ENCODE measurements at places on chromosomes 16 and 17.

- DNase-seq, result no peak
These were observed 8.0 kb downstream of the FBXO31 start for GRCh38 chr16:87375426-87376135.

DNA sequence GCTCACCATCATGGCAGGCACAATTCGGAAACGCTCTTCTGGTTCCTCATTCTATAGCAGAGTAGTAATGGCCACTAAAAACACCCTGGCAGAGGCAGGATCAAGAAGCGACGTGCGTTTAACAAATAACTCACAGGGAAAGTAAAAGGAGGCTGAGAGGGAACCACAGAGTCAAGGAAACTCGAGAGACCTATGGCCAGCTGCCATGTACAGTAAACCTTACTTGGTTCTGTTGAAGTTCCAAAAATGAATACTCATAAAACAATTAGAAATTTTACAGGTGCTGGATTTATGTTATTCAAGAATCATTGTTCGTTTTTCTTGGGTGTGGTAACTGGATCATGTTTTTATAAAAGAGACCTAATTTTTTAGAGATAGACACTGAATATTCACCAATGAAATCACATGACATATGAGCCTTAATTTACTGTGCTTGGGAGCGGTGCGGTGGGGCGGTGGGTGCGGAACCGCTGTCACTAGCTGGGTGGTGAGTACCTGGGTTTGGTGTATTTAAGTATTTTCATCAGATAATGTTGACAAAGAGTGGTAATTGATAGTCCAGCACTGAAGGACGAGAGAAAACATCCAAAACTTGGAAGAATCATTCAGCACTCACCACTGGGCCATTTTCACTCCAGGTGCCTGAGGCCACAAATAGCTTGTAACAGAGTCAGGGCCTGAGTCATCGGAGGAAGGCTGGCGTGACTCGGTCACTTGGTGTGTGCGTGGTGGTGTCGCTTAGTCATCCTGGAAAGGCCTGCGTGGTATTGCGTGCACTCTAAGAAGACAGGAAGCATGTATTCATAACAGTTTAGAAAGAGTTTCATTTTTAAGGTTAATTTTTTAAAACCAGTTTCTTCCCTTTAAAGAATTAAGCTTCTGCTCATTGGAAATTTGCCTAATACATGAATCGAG, 135.4 kb upstream of the CHMP6 start:
- no peak for DNase-seq

DNA sequence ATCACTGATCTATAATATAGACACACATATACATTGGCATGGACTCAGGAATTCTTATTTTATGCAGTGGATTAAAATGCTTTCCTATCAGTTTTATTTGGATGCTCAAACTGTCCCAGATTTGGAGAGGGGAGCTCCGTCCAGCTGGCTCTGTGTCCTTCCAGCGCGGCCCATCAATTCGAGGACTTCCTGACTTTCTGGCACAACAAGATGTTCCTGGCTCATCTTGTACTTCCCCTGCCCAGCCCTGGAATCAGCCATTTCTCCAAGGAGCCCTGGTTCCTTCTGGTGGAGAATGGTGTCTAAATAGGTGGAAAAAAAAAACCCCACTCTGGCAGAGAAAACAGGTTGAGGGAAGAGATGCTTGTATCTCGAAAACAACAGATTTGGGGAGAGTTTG, 94.5 kb downstream of the CRISPLD2 start:
- DNase-seq, result peak; percentile 45

GRCh38 chr16:19210280-19210924, 42.4 kb downstream of the SYT17 start:
- DNase-seq, result no peak

DNA sequence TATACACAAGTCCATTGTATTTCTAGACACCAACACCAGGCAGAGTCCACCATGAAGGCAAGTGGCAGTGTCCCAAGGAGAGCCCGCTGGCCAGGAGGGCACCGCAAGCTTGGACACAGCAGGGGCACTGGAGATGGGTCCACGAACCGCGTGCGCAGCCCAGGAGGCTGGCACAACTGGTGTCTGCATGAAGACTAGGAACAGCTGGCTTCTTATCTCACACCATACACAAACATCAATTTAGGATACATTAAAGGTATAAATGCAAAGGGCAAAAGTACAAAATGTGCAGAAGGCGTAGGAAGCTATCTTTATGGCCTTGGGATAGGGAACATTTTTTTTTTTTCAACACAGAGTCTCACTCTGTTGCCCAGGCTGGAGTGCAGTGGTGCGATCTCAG, 52.4 kb downstream of the ANKRD11 start:
- no peak for DNase-seq

GRCh38 chr16:68636818-68637217, 8.3 kb upstream of the CDH3 start:
- no peak for DNase-seq

GRCh38 chr17:6164996-6165395, 94.8 kb downstream of the WSCD1 start:
- no peak for DNase-seq

- DNase-seq, result no peak
These were observed 36.4 kb downstream of the FOXL1 start for GRCh38 chr16:86614699-86615098.

DNA sequence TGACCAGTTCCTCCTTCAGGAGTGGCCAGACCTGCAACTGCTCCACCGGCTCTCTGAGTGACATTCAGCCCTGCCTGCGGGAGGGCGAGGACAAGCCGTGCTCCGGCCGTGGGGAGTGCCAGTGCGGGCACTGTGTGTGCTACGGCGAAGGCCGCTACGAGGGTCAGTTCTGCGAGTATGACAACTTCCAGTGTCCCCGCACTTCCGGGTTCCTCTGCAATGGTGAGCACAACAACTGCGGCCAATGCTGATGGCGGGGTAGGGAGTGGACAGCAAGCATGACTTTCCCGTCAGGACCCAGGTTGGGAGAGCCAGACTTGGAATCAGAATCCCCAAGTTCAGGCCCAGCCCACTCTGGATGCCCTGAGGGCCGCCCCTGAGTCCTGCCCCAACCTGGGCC, 12.2 kb downstream of the ITGB4 start:
- DNase-seq, result no peak

DNA sequence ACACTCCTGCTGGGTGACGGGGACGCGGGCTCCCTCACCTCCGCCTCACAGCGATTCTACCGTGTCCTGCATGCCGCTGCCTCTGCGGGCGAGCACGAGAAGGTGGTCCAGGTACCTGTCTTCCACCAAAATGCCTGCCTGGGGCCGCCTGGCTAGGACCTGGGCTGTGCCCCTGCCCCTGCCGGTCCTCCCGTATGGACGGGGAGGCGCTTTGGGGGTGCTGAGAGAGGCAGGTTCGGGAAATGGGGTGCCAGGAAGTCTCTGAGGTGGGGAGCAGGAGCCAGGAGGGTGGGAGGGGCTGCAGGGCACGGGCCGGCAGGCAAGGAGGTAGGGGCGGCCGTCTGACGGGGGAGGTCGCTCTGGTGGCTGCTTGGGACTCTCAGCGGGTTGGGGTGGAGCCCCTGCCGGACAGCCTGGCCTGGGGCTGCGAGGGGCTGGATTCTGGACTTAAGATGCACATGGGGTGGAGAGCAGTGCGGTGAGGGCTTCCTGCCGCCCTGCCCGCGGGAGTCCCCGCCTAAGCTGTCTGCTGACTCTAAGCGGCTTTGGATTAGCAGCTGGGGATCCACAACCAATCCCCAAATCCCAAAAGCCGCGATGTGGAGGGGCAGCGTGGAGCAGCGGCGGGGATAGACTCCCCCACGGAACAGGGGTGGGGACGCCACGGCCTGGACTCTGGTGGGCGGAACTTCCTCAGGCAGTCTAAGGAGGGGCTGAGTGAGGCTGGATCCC, 5.8 kb downstream of the CHTF18 start:
- DNase-seq, result no peak

DNA sequence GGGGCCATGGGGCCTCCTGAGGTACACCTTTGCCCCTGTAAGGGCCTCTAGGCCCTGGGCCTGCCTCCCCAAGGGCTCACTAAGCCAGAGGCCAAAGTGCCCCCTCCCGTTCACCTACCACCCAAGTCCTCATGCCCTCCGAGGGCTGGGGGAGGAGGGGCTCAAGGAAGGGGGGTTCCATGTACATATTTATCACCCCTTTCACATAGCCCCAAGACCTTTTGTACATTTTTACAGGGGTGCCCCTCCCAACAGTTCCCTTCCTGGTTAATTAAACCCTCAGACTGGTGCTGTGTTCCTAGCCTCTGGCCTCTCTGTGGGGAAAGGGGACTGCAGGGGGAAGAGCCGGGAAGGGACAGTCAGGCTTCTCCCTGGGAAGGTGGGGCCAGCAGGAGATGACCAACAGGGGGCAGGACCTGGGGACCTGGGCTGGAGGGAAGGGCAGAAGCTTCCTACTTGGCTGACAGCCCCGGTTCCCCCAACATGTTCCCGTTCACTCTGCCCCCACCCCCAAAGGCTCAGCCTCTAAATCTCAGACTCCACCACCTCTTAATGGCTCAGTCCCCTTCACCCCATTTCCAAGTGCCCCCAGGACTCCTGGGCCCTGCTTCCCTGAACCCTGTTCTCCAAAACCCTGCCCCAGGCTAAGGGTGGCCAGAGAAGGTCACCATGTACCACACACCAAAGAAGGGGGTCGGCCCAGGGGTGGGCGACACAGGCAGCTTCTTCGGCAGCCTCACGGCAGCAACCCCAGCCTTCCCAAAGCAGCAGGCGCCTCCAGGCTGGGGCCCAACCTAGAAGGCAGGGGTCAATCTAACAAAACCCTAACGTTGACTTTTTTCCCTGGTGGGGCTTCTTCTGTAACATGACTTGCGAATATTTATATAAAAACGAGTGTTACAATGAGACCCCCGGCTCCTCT, 11.9 kb downstream of the FBRS start:
- DNase-seq, result no peak

DNA sequence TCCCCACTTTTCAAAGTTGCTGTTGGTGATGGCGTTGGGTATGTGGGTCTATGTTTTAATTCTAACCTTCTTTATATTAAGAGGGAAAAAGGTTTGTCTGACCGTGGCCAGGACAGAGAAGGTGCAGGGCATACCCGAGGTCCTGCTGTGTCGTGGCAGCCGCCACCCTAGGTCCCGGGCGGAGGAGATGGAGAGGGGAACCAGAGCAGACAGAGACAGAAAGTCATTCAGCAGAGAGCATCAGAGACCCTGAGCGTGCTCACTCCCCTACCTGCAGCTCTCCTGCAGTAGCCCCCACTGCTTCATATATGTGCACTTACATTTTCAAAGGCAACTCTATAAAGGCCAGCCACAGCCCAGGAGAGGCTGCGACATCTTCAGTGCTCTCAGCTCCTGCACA, 327.2 kb upstream of the TNRC6C start:
- DNase-seq, result no peak

DNA sequence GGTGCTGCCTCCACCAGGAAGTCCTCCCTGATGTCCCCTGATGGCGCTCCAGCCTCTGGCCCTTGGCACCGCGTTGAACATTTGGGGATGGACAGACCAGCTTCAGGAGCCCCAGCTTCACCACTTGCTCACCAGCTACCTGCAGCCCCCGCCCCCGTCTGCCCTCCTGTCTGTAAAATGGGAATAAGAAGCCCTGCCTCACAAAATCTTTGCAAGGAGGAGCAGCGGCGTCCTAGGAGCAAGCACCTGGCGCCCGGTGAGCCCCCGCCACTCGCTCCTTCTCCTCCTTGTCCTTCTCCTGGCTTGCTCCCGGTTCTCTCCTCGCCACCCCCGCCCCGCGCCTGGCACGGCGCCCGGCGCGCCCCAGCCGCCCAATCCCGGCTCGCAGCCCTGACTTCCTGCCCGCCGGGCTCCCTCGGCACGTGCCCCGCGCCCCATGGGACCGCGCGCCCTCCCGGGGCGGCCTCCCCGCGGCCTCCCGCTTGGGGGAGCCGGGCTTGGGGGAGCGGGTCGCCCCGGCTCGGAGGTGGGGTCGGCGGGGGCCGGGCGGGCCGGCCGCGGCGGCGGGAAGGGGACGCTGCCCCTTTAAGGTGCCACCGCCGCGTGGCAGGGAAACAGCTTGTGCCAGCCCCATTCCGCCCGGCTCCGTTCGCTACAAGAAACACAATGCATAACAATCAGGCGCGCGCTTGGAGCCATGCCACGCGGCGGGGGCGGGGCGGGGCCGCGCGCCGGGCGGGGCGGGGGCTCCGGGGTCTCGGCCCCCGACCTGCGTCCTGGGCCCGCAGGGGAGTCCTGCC, 9.1 kb upstream of the PPP1R1B start:
- DNase-seq, result peak; percentile 48

- DNase-seq, result no peak
These were observed 209.9 kb downstream of the ZFHX3 start for GRCh38 chr16:72837846-72838585.

DNA sequence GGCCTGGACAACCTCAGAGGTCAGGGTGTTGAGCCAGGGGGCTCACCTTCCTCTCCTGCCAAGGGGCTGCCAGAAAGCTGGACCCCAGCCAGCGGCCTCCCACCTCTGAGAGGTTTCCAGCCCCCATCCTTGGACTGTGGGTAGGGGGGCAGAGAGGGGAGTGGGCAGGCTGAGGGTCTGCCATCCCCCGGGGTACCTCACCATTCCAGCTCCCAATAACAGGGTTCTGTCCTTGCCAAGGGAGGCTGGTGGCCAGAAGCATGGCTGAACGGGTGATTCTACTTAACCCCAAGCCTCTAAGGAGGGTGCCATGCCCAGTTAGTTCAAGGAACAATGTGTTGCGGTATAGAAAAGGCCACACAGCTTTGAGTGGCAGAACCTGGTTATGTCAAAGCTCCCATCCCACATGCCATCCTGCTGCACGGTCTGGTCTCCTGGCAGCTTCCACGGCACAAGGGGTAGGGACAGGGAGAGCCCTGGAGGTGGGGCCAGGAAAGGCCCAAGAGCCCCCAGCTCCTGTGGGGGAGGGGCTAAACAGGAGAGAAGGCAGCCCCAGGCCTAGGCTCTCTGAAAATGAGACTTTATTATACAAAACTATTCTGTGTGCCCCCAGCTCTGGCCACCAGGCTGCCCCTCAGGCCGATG, 19.8 kb downstream of the B9D1 start:
- DNase-seq, result no peak

DNA sequence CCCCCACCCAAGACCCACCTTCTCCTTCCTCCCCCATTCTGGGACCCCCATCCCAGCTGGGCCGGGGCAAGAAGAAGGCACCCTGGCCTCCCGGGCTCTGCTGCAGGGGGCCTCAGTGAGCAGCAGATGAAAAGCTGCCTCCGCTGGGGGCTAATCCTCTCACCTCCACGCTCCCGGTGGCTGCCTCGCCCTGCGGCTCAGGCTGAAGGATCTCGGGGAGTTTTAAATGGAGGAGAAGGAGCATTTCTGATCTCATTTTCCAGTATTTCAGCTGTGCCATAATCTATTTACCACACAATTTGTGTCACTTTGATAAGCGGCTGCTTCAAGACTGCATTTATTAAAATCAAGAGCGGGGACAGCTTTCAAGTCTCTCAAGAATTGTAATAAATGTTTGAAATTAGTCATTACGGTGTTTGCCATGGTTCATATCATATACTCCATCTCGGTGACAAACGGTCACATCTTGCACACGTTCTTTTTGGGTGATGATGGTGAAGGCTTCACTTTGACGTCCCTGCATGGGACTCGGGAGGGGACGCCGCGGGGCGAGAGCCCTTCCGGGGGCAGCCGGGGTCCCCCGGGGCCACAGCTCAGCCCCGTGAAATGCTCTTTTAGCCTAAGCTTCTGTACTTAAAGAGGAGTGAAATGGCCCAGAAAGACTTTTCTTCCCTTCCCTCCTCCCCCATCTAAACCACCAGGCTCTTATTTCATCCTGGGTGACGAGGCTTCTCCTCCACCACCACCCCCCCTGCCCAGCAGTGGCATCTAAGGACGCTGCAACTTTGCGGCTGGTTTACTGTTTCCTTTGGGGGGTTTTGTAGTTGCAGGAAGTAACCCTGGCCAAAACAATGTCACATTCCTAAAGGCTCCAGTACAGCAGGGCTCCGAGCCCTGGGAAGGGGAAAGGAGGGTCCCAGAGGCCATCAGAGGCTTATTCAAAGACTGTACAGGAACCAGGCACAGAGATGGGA, 313.1 kb upstream of the TNRC6C start:
- DNase-seq, result no peak

GRCh38 chr17:265718-266117, 84.3 kb upstream of the DOC2B start:
- DNase-seq, result no peak

Data from heart right ventricle (tissue), 16 donors.